ENCODE measurements at places on chromosomes 11 and 22.
A peak's percentile ranks its signal among the peaks of the same experiment; 100 is the strongest.

GRCh38 chr11:122269824-122270223, 153.8 kb upstream of the BLID start:
- DNase-seq, result no peak

DNA sequence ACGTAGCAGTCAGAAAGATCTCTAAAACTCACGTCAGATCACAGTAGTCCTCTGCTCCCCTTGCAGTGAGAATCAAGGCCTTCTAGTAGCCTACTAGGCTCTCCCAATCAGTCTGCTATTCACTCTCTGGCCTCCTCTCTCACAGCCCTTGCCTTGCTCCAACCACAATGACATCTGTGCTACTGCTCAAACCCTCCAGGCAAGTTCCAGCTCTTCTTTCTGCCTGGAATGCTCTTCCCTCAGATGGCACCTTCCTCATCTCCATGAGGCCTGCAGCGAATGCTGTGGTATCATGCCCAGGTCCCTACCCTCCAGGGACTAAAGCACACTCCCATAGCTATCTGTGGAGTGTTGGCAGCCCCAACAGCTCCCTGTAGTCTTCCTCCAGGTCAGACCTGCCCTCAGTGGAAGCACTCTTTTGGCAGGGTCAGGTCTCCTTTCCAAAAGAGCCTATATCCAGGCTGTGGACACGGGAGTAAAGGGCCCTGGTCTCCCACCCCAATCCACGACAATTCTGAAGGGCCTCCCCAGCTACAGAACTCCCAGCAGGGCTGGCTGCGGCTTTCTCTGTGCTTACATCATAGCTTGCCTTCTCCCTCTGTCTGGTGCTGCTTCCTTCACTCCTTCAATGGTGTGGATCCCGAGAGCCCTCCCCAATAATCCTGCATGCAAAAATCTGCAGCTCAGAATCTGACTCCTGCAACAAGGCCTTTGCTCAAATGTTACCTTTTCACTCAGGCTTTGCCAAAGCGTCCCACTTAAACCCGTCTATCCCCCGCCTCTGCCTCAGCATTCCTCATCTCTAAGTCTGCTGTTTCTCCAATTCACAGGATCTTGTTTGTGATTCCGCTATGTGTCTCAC, 8.9 kb downstream of the HIRA start:
- no peak for DNase-seq

DNA sequence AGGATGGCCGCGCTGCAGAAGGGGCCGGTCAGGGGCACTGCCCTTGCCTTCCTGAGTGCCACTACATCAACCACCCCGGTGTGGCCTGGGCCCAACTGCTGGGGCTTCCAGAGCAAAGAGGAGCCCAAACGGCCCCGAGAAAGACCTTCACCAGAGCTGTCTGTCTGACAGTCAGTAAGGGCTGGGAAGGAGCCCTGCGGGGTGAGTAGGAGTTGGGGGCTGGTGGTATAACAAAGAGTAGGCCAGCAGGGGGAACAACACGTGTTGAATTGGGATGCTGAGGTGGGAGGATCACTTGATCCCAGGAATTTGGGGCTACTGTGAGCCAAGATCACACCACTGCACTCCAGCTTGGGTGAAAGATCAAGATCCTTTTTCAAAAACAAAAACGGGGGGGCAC, 3.9 kb downstream of the GSTT4 start:
- DNase-seq, result no peak

DNA sequence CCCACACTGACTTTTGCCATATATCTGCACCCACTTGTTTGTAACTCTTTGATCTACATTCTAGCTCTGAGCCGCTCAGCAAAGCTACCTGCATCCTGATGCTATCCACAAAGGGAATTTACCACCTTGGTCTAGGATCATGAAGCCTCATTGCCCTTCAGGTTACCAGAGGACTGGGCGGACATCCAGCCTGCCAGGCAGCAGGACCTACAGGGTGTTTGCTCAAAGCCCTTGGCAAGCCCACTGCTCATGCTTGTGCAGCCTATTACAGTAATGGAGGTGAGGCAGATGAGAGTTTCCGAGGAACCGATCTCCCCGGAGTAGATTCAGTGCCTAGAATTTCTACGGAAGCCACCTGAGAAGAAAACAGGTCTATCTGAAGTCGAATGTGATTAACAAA, 417.2 kb downstream of the OPCML start:
- no peak for DNase-seq

- DNase-seq, result no peak
These were observed 136.8 kb downstream of the CD44 start for GRCh38 chr11:35275786-35276170.

GRCh38 chr11:6219359-6219758, 14.0 kb downstream of the C11orf42 start:
- DNase-seq, result no peak

GRCh38 chr11:74730571-74731260, 510 bp downstream of the CHRDL2 start:
- DNase-seq, result no peak

GRCh38 chr11:118618115-118618990, 10.9 kb downstream of the PHLDB1 start:
- no peak for DNase-seq

GRCh38 chr11:35304386-35304775, 115.0 kb downstream of the SLC1A2 start:
- DNase-seq, result peak; percentile 8

DNA sequence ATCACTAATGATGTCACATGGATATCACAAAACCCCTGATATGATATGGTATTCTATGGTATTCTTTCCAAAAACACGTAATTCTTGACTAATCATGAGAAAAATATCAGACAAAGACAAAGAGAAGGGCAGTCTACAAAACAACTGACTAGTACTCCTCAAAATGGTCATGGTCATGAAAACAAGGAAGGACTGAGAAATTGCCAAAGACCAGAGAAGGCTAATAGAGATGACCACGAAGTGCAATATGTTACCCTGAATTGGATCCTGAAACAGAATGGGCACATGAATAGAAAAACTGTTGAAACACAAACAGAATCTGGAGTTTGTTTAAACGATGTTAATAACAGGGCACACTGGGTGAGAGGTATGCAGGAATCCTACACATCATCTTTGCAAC, 10.2 kb downstream of the CKAP5 start:
- no peak for DNase-seq

DNA sequence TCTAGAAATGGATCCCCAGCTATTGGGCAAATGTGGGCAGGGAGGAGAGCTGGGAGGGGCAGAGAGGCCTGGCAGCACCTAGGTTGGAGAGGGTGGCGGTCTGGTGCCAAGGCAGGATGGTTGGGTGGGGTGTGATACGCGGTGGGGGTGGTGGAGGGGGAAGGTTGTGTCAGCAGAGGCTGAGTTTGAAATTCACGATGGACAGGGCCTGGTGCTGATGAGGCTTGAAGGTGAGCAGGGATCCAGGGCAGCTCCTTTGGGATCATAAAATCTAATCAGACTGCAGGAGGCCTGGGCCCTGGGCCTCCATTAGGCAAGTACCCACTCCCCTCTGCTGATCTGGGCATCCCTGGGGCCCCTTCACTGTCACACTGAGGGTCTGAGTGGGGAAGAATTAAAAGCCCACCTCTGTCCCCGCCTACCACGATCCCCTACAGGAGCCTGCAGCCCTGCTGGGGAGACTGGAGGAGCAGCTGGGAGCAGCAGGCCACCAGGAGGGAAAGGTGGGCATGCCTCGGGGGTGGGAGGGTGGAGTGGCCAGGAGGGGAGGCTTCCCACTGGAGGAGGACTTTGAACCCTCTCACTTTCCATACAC, 24.0 kb downstream of the IGLL1 start:
- no peak for DNase-seq

GRCh38 chr22:19884161-19884953, 29.7 kb upstream of the GNB1L start:
- no peak for DNase-seq

GRCh38 chr11:94749369-94749768, 18.8 kb upstream of the AMOTL1 start:
- DNase-seq, result no peak

DNA sequence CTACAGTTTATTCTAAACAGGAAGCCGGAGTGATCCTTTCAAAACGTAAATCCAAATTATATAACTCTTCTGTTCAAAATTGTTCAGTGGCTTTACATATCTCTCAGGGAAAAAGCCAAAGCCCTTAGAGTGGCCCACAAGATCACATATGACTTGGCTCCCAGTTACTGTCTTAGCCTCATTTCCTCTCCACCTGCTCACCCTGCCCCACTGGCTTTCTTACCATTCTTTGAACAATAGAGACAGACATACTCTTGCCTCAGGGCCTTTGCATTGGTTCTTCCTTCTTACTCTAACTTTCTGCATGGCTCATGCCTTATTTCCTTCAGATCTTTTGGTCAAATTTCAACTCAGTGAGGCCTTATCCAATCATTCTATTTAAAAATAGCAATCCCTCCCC, 52.1 kb downstream of the STIM1 start:
- DNase-seq, result no peak

GRCh38 chr22:19060356-19061009, 61.7 kb downstream of the DGCR2 start:
- DNase-seq, result no peak

- peak; percentile 91 for DNase-seq
These were observed 49.1 kb upstream of the VPREB1 start for GRCh38 chr22:22195265-22196017.

- no peak for DNase-seq
These were observed 38.8 kb downstream of the GNB1L start for GRCh38 chr22:19815823-19816290.

- no peak for DNase-seq
These were observed 4.2 kb downstream of the XBP1 start for GRCh38 chr22:28795932-28796856.

- no peak for DNase-seq
These were observed 28.1 kb upstream of the MUC5AC start for GRCh38 chr11:1129611-1130160.

GRCh38 chr11:71086687-71087258, 165.6 kb downstream of the SHANK2 start:
- peak; percentile 90 for DNase-seq

GRCh38 chr22:42427167-42427566, 5.0 kb downstream of the NFAM1 start:
- DNase-seq, result no peak

DNA sequence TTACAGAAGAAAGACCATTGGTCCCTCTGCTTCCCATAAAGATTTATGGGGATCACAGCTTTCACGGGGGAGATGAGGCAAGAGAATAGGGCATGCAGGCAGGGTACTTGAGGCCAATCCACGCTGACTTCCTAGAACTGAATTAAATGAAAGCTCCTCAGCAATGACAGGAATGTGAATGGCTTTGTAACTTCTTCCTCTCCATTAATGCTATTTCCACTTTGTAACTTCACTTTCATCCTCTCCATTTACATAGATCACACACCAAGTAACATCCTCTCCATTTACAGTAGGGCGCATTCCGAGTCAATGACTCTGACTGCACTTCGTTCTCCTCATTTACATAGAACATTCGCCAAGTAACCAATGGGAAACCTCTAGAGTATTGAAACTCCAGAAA, 89.8 kb downstream of the PIWIL4 start:
- DNase-seq, result no peak

GRCh38 chr11:134701564-134702165, 289.6 kb upstream of the B3GAT1 start:
- no peak for DNase-seq
